ENCODE measurements at places on chromosomes 1 and 21. TPM values are rescaled to one million over a fixed set of nuclear protein-coding genes. Genes with fewer than 3 reads are reported as not detected.

ZNF326 gene
- total RNA-seq: 59.1 TPM

S100A14 gene
- total RNA-seq: 509 TPM

ASCL5 gene
- total RNA-seq: not detected

FAM229A gene
- 25.9 TPM for total RNA-seq

OR10J1 gene
- not detected for total RNA-seq

PODN gene
- 29.4 TPM for total RNA-seq

CCDC30 gene
- total RNA-seq: 2.6 TPM

RAB3B gene
- total RNA-seq: 3.3 TPM

S100A2 gene
- total RNA-seq: not detected

LIN28A gene
- not detected for total RNA-seq

VPS13D gene
- 136 TPM for total RNA-seq

KCNE2 gene
- not detected for total RNA-seq

FAM167B gene
- total RNA-seq: not detected

CADM3 gene
- 6.5 TPM for total RNA-seq

RBBP4 gene
- total RNA-seq: 44.1 TPM

GPR3 gene
- total RNA-seq: not detected

NDUFV3 gene
- total RNA-seq: 45.6 TPM

SAMSN1 gene
- 9.5 TPM for total RNA-seq

OR2M3 gene
- total RNA-seq: not detected

RPF1 gene
- total RNA-seq: 23.9 TPM

CACNA1S gene
- total RNA-seq: not detected

PEF1 gene
- 12.3 TPM for total RNA-seq

CCDC28B gene
- not detected for total RNA-seq

SELP gene
- total RNA-seq: 2.4 TPM

CR1 gene
- total RNA-seq: 5.1 TPM

ASB17 gene
- not detected for total RNA-seq

TIE1 gene
- 7.8 TPM for total RNA-seq

All from transverse colon (tissue), 4 donors.